ENCODE measurements at places on chromosomes 2 and 18. TPM values are rescaled to one million over a fixed set of nuclear protein-coding genes. Genes with fewer than 3 reads are reported as not detected.

Gene C1QL2
- total RNA-seq: not detected

Gene CIB4
- not detected for total RNA-seq

Gene ACMSD
- total RNA-seq: not detected

Gene ANKRD62
- not detected for total RNA-seq

Gene TMEM178A
- total RNA-seq: 0.56 TPM

Gene ASXL3
- not detected for total RNA-seq

Gene FAHD2B
- 5.8 TPM for total RNA-seq

Gene APOB
- 0.27 TPM for total RNA-seq

Gene GALNT14
- total RNA-seq: not detected

Gene HAAO
- 0.09 TPM for total RNA-seq

Gene CD28
- under 0.01 TPM for total RNA-seq

Gene IL18R1
- total RNA-seq: 3.7 TPM

Gene SIX2
- total RNA-seq: under 0.01 TPM

Gene OSBPL6
- 3.9 TPM for total RNA-seq

Gene TMEM37
- 0.94 TPM for total RNA-seq

Gene ARHGEF4
- 0.09 TPM for total RNA-seq

Gene LHCGR
- not detected for total RNA-seq

Gene IL18RAP
- total RNA-seq: not detected

Gene SLC8A1
- total RNA-seq: 4.6 TPM

Gene OR6B2
- total RNA-seq: not detected

Gene SH3BP4
- 37.5 TPM for total RNA-seq

Gene TXNDC2
- total RNA-seq: not detected

Gene TEKT4
- total RNA-seq: not detected

Gene MYO5B
- 0.54 TPM for total RNA-seq

Gene MAP3K19
- not detected for total RNA-seq

Gene DSG1
- total RNA-seq: not detected

Gene IL36RN
- total RNA-seq: not detected

Gene VWC2L
- not detected for total RNA-seq

Gene RGPD5
- total RNA-seq: 32.8 TPM

Gene NDUFV2
- 78.8 TPM for total RNA-seq

Gene TMEM131
- total RNA-seq: 11.1 TPM
